ENCODE measurements at places on chromosomes 7 and 10. TPM values are rescaled to one million over a fixed set of nuclear protein-coding genes. Genes with fewer than 3 reads are reported as not detected.

GRCh38 chr10:21702633-21703111, 168.6 kb downstream of the MLLT10 start:
- no peak for DNase-seq

DNA sequence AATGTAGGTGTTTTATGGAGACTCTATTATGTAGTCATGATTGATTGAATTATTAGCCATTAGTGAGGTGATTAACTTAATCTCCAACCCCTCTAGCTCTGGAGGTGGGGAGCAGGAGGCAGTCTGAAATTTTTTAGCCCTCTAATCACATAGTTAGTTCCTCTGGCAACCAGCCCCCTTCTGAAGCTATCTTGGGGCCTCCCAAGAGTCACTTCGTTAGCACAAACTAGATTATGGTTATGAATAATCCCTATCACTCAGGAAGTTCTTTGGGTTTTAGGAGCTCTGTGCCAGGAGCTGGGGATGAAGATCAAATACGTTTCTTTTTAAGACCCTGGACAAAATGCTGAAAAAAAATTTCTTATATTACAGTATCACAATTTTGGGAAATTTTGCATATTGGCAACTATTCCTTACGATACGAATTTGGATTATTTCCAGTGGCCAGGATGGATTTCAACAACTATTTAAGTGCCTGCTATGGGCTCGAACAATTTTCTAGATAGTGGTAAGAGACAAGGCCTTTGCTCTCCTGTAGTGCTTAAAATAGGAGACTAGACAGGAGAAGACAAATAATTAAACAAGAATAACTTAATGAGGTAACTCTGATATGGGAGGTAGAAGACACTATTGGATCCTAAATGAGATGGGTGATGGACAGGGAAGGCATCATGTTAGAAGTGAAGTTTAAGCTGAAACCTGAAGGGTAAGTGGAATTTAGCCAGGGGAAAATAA, 52.9 kb downstream of the BTAF1 start:
- DNase-seq = no peak

DNA sequence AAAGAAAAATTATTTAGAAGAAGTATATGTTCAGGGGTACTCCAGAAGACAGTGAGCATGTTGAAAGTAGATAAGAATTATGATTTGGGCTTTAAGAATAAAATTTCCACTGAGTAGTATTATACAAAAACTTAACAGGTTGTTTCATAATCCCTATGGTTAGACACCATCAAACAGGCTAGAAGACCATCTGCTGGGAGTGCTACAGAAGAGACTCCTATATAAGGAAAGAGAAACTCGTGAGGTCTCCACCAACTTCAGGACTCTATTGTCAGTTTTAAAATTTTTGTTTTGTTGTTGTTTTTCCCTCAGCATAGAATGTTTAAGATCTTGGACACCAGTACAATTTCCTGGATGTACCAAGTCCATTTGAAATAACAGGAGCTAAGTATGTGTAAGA, 13.1 kb downstream of the DNAJC1 start:
- DNase-seq = no peak

- DNase-seq = no peak
Observed at GRCh38 chr10:114638821-114639625, 19.1 kb downstream of the ABLIM1 start.

GRCh38 chr7:35697414-35698175, 2.7 kb upstream of the HERPUD2 start:
- DNase-seq = no peak

DNA sequence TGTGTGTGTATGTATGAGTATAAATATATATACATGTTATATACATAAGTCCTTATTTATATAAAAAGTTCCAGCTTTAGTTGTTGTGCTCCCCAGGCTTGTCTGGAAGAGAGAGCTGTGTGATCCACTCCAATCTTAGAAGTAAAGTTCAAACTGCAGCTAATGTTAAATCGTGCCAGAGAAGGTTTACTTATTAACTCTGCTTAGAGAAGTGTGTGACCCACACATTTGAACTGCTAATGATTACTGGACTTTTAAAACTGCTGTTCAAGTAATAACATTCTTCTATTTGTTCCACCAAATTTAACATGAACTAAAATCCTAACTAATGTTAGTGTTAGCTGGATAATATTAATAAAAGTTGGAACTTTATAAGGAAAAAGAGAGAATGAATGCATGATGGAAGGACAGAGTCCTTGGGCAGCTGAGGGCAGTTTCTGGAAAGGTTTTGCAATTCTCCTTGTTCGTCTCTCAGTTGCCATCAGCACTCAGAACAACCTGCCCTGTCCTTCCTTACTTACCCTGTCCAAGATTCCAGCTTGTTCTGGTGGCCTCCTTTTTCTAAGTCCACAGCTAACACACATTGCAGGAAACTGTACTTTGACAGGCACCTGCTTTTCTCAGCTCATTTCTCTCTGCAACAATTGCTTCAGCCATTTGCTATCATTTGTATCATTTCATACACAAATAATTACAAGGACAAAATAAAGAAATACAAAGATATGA, 162.6 kb downstream of the FAM107B start:
- DNase-seq = no peak

GRCh38 chr7:67743501-67743900, 746.9 kb downstream of the TYW1 start:
- DNase-seq = no peak

GRCh38 chr7:106583706-106584690, 77.0 kb downstream of the CCDC71L start:
- no peak for DNase-seq

- DNase-seq = no peak
Observed at GRCh38 chr10:53239873-53240272, 467.3 kb upstream of the MBL2 start.

DNA sequence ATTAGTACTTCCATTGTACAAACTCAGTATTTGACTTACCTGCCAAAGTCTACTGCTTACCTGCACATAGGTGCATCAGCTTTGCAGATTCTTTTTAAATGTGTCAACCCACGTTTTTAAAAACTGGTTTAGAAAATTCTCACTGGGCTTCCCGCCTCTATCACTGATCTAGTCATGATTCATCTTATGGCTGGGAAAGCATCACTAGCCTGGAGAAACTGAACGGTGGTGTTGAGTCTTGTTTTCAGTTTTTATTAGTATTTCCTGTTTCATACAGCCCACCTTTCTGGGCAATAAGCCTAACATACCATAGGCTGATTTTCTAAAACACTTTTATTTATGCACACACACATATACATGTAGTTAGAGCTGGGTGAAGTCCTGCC, 19.7 kb downstream of the DOCK1 start:
- DNase-seq = no peak

- DNase-seq = no peak
Observed at GRCh38 chr7:30170476-30171205, 35.9 kb downstream of the MTURN start.

DNA sequence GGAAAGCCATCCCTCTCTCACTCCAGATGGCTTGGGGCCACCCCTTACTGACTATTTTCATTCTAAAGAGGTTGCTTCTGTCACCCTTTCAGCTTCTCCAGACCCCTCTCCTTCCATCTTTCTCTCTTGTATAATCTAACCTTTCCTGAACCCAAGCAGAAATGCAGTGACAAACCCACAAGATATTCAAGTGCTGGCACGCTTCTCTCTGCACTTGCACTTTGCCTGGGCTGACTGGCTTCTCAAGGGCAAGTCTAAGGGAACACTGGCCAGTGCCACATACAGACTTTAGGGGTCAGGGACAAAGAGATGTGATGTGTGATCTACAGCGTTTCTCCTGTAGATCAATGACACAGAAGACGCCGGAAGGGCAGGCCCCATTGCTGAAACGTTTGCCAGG, 150.4 kb upstream of the LANCL2 start:
- no peak for DNase-seq

- no peak for DNase-seq
Observed at GRCh38 chr10:80582286-80582960, 44.7 kb downstream of the SH2D4B start.

GRCh38 chr10:132536241-132536876, 1.2 kb upstream of the INPP5A start:
- DNase-seq = peak; percentile 62

DNA sequence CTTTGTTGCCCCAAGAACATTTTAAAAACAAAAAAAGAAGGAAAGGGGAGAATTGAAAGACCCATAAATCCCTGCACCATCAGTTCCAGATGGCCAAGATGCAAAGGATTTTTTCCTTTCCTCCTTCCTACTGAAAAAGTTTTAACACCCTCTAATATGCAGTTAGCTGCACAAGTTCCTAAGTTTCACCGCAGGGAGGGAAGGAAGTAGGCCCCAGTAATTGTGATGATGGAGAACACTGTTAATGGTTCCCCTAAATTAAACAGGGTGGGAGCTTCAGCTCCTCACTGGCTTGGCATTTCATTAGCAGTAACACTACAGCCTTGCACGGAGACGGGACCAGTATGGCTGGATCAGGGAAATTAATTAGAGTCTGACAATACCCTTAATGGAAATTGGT, 63.7 kb upstream of the PPIF start:
- no peak for DNase-seq

GRCh38 chr7:111473449-111474198, 88.7 kb downstream of the IMMP2L start:
- no peak for DNase-seq

DNA sequence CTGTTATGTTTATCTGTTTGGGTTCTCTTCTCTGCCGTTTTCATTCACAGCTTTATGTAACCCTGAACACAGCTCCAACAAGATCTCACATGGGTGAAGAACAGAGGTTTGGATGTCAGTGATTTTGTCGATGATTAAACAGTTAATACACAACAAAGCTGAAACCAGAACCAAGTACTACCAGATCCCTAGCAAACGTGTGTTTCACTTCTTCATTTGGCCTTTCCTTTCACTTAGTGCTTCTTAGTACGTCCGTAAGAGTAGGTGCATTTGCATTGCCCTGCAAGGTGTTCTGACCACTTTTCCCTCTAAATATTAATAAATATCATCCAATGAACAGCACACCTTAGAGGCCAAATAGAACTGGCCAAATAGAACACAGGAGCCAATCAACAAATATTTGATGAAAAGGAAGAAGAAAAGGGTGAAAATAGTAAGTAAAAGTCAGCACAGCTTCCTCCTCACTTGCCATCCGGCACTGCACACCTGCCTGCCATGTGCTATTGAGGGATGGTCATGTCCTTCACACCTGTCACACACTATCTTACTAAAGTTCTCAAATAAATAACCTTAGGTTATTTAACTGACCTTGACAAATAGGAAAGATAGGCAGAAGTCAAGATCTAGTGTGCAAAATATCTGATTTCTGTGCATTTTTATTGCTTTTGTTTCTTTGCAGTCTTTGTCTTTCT, 252.6 kb upstream of the ANKRD30A start:
- DNase-seq = no peak

GRCh38 chr7:150986099-150986512, 4.7 kb upstream of the NOS3 start:
- peak; percentile 88 for DNase-seq

DNA sequence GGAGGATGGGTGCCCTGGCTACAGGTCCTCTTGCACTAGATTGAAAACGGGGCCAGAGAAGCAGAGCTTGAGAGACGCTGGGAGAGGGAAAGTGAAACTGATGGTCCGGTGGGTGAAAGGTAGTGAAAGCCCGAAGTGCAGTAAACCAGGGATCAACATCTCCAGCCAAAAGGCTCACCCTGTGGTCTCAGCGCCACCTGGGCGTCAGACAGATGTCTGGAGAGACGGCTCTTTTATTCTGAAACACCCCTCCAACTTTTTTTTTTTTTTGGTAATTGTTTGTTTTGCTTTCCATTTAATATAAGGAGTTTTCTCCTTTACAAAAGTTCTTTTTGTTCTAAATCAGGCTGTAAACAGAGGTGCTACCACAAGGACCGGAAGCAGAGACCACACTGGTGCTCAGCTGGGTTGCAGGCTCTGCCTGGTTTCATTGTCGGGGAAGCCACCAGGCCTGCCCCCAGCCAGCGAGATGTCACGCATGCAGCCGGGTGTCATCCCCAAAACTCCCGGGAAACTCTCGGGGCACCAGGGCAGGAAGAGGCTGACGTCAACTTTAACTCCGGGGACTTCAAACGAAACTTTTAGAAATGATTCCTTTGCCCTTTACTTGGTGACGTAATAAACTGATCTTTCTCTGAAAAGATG, 11.2 kb downstream of the IL2RA start:
- DNase-seq = peak; percentile 7

Gene NME8
- not detected for total RNA-seq

Gene FAM25A
- not detected for total RNA-seq

Gene IDI1
- total RNA-seq = 67.2 TPM

Gene CREB5
- total RNA-seq = 23.6 TPM

Gene ANKRD7
- 9.3 TPM for total RNA-seq

Gene MMD2
- total RNA-seq = 5.2 TPM

Gene RPEL1
- not detected for total RNA-seq
